ENCODE measurements at places on chromosomes 5 and 9.

GRCh38 chr9:93776256-93776655 lies 178.9 kb downstream of the BARX1 start:
- DNase-seq: no peak

DNA sequence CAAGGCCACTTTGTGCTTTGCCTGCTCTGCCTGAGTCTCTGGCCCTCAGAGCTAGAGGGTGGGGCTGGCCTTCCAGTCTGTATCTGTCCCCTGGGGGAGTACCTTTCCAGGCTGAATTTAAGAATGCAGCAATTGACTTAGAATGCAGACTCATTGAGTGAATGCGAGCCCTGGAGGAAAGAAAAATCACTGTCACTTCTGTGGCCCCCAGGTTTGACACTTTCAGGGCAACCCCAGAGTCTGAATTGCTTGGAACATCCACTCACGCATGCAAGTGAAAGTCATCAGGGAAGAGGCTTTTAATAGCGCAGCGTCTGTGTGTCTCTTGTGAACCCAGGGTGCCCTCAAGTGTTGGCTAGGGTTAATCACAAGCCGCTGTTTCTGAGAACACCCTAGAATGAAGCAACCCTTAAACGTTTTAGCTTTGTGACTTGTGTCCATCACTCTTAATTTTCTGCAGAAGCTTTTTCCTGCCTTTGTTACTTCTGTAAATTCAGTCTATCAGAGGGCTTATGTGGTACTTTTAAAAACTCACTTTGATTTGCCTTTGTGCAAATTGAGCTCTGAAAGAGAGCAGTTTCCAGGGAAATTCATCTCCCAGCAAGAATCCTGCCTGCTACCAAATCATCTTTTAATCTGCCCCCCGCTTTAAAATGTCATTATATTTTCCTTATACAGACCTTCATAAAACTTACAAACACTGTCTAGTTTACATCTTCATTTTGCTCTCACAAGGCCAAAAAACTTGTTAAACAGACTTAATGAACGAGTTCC lies 146.8 kb upstream of the IQGAP2 start:
- no peak for DNase-seq

GRCh38 chr5:137415231-137415681 lies 83.9 kb downstream of the SPOCK1 start:
- DNase-seq: no peak

- DNase-seq: no peak
Measured at GRCh38 chr5:113054899-113055298, 78.3 kb downstream of the DCP2 start.

- DNase-seq: no peak
Measured at GRCh38 chr9:96031366-96031824, 155.9 kb downstream of the ERCC6L2 start.

DNA sequence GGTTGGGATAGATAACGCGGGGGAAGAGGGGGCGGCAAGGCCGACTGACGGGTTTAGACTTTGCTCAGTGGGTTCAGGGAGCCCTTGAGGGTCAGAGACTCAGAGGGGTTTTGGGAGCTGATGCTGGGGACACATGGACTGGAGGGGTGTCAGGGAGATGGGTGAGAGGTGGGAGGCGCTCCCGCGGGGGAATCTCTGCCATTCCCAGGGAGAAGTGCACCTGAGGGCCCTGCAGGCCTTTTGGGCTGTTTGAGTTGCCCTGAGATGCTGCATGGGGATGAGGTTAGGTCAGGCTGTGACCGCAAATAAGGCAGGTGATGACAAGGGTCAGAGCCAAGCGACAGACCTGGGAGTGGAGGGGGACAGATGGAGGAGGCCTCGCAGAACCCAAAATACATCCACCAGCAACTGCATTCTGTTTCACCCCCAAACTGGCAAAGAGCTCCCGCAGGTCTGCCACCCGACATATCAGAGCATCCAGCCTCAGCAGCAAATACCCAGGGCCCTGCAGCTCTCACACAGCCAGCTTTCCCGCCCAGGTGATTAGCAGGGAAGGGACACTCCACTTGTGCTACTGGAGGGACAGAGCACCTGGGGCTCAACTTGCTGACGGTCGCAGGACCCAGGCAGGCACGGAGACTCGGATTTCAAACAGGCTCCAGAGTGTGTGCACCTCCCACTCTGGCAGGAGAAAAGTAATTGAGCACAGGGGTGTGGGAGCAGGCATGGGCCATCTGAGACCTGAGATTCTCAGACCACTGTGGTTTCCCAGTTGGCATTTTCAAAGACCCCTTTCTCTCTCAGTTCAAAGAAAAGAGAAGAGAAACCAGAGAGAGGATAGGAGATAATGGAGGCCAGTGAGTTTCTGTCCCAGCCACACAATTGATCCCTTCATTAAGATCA lies 26.4 kb downstream of the TMOD1 start:
- no peak for DNase-seq

DNA sequence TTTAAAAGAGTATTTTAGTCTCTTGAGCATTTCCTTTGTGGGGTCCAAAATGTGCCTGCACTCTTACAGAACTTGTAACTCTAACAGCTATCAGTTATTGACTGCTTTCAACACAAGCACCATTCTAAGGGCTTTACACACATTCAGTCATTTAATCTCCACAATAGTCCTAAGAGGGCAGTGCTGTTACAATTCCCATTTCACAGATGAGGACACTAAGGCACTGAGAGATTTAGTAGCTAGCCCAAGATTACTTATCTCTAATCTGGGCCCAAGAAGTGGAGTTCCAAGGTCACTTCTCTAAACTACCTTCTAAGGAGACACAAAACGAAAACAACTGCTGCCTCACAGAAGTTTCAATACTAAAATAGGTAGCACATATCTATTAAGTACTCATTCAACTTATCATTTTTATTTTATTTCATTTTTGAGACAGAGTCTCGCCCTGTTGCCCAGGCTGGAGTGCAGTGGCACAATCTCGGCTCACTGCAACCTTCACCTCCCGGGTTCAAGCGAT lies 275.2 kb downstream of the CWC27 start:
- DNase-seq: no peak

- no peak for DNase-seq
Measured at GRCh38 chr9:127285965-127286364, 21.4 kb downstream of the GARNL3 start.

DNA sequence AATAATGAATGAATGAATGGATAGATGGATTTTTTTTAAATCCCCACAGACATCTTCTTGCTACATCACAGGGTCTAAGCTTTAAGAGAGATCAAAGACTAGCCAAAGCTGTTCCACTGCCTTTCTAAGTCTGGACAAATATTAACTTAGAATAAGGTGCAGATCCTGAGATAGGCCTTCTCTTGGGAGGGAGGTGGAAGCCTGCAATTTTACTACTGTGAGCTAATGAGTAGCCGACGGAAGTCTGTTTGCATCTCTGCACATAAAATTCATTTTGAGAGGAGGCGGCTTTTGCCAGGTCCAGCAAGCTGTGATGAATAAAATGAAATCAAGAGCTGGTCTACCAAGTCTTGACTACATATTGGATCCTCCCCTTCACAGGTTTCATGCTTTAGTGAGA lies 484.9 kb downstream of the TMEM38B start:
- DNase-seq: no peak

DNA sequence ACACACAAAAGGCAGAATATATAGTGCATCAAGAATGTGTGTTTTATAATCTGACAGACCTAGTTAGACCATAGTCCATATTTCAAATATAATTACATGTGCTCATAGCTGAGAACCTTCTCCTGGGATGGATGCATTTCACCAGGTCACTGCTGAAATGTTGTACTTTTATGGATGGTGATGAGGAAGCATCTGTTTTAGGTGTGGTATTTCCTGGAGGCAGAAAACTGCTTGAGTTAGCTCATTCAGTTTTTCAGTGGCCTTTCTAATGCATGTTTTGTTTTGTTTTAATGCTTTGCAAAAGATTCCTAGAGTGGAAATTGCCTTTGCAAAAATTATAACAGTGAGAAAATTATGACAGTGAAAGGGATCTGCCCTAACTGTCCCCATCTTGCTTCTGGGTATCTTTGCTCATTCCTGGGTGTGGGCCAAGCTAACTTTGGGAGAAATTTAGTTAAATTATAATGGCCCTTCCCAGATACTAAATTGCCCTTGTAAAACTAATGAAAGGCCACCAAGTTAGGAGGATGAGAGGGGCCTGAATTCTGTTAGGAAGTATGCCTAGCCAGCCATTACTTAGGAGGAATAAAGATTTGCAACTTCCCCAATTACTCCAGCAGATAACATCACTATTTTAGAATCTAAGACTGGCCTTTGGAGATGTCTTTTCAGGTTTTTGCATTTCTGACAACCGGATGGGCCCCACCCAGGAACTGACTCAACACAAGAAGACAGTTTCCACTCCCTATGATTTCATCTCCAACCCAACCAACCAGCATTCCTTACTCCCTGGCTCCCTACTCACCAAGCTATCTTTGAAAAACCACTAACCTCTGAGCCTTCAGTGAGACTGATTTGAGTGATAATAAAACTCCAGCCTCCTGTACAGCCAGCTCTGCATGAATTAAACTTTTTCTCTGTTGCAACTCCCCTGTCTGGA lies 7.0 kb upstream of the IL12B start:
- DNase-seq: no peak
